ENCODE measurements at places on chromosomes 2 and 18.

DNA sequence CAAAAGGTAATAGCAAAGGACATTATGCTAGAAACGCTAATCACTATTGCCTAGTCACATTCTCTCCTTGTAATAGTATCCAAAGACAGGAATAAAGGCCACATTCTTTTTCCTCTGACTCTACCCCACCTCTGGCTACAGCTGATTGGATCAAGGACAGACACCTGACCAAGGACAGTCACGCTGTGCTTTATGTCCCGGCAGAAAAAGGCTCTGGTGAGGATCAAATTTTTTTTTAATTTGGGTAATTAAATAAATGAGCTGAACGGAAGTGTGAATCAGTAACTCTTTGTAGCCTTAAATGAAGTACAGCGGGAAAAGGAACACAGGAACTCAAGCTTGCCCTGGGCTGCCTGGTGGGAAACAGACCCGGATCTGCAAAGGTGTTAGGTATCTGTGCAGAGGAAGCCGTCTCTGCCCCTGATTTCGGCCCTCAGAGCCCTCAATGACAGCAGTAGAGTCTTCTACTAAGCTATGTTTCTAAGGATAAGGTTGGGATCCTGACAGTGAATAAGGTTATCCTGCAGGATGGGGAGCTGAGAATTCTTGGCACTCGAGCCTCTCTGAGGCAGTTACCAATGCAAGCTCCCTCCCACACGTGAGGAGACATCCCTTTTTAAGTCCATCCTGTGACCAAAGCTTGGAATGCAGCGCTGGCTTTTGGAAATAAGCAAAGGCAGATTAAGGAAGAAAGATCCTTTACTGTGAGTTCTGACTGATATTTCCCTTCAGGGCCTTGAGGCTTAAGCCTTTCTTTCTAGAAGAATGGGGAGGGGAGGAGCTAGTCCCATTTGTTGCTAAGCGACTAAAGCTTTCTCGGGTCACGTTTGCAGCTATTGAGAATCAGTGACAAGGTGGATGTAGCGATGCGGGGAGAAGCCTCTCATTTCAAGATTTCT is 37.8 kb upstream of the IKZF2 start:
- no peak for DNase-seq

DNA sequence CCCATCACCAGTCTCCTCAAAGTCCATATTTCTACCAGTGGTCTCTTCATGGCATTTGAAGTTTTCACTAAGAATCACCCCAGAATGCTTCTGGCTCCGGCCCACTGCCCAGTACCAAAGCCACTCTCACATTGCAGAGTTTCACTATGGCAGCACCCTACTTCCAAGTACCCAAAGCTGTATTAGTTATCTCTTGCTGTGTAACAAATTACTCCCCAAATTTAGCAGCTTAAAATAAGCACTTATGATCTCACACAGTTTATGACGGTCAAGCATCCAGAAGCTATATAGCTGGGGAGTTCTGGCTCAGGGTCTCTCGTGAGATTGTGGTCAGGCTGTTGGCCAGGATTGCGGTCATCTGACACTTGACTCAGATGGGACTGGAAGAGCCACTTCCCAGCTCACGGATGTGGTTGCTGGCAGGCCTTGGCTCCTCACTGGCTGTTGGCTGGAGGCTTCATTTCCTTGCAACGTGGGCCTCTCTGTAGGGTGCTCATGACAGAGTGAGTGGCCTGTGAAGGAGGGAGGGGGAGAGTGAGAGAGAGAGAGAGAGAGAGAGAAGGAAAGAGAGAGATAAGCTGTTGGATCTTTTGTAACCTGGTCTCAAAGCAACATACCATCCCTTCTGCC is 189.5 kb downstream of the CTIF start:
- DNase-seq = peak; percentile 26

DNA sequence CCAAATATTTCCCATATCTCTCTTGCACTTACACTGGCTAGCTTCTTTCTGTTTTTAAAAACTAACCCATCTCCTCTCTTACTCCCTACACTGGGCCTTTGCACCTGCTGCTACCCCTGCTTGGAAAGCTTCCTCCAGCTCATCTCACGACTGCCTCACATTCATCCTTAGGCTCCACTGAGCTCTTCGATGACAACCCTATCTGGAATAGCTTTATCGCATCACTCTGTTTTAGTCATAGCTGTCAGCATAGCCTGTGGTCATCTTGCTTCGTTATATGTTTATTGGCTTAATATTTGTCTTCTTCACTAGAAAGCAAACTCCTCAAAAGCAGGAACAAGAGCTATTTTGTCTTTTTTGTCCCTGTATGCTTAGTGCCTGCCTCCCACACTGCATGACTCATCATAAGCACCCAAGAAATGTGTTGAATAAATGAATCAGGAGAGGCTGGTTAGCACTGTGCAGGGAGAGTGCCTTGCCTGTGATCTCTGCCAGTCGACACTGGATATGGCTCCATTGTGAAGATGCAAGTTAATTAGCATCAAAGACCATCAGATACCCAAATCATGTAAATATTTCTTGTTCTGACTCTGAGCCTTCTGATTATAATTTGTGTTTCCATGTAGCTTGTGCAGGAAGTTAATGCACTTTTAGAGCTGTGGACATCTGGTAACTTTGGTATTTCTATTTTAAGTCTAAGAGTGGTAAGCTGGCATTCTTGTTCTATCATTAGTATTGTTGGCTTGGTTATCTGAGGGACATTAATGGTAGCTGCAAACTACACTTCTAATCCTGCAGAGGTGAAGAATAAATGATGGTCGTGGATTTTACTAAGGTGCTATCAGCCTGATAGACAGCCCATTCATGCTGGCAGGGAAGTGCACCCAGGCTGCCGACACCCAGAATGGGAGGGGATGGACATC is 10.3 kb upstream of the DYTN start:
- DNase-seq = no peak

GRCh38 chr18:63237881-63238692 is 81.5 kb downstream of the BCL2 start:
- DNase-seq = no peak

DNA sequence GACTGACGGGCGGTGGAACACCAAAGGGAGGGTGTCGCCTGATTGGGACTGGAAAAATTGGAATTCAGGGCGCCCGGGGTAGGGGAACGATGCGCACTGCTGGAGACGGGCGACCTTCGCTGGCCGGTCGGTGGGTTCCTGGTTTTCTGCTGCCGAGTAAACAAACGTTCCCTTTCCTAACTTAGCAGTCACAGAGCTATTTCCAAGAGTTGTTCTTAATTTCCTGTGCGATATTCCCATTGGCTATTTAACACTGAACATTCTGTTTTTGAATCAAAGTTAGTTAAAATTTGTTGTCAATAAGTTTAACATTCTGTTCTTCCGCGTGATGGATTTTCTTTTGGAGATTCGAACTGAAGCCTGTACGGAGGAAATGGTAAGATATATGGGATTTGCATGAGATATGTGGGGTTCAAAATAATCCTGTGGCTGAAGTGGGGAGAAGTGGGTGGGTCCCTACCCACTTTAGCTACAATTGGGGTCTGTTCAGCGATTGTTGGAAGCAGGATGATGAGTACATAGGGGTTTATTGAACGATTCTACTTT is 862 bp downstream of the C18orf54 start:
- DNase-seq = peak; percentile 22

DNA sequence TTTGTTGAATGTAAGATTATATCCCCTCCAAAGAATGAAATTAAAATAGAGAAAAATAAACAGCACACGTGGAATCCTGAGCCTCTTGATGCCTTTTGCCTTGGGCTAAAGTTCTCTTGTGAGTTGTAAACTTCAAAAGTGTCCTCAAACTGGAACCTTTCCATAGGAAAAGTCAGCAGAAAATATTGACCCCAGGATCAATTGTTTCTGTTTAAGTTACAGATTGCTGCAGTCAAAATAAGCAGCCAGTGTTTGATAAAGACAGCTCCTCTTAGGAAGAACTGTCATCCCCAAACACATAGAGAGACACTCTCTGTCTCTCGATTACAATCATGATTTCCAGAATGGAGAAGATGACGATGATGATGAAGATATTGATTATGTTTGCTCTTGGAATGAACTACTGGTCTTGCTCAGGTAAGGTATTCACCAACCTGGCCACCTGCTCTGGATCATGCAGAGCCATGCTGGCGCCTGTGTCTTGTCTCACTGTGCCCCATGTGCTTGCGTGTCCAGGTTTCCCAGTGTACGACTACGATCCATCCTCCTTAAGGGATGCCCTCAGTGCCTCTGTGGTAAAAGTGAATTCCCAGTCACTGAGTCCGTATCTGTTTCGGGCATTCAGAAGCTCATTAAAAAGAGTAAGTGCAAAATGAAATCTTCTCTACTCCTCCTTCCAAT is at the start of gene SPP2:
Gene SPP2 (plus strand): TSS at position 248 of the 681 bp plus-strand sequence. CDS start 85 bp downstream, at position 333.
- no peak for DNase-seq

DNA sequence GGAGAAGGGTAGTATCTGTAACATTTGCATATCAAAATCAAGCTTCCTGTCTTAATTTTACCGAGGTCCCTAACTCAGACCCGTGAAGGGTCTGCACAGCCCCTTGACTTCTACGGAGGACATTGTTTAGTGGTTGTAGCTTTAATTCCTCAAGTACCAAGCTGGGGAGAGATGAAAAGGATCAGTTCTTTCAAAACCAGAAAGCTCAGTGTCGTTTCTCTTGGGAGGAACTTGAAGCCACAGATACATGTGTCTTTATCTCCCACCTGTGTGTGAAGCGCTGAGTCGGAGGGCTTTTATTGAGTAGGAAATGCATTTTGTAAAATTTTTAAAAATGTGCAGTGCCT is 263.6 kb downstream of the GBX2 start:
- no peak for DNase-seq
